Kidney capillary endothelial cell (primary cell): ENCODE measurements at places on chromosomes 12 and 14.

DNA sequence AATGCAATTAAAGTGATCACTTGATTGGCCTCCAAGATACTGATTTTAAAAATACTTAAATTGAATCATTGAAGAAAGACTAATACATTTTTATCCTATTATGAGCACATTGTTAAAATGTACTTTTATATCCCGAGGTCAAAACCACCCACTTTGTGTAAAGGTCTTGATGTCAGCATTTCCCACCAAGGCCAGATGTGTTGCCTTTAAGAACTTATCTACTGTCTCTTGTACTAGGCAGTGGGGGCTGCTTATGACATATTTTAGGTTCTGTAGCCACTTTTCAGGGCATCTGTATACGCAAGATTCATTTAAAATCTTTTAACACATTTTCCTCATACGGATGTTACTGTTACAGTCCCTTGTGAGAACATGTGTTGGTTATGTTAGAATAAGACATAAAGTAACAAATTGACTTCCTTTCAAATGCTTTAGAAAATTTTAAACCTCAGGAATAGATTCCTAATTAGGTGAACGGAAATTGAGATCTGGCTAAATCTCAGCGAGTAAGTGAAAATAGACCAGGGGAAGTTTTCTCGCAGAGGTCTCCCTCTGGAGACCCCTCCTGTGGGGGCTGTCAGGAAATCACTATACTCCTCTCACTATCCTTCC, 456.2 kb downstream of the ADAMTS20 start:
- DNase-seq = no peak

DNA sequence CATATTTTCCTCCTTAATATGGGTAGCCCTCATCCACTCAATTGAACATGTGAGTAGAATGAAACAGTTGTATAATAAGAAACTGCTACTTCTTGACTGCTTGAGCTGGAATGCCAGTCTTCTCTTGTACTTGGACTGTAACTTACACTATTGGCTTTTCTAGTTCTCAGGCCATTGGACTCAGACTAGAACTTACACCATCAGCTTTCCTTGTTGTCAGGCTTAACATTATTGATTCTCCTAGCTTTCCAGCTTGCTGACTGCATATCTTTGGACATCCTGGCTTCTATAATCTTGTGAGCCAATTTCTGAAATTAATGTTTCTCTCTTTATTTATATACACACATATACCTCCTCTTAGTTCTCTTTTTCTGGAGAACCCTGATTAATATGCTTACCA, 24.8 kb downstream of the CCDC91 start:
- no peak for DNase-seq

GRCh38 chr12:68370006-68370590, 37.9 kb upstream of the MDM1 start:
- DNase-seq = no peak

DNA sequence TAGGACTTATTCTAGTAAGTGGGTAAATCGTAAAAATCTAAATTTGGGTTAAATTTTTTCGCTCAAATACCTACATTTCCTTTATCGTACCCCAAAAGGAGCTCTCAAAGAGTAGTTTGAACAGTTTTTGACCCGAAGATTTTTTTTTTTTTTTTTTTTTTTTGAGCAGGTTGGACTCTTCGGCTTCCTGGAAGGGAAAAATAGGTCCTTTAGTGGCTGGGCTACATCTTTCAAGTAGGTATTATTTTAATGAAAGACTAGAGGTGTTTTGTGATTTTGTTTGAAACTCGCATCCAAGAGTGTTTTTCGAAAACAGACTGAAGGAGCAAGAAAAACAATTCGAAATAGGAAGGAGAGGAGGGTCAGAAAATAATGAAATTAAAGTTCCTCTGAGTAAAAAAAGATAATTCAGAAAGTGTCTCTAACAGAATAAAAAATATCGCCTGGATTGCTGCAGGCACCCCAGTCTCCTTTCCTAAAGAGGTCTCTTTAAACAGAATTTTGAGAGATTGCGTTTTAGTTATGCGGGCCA, 6.0 kb downstream of the CDKN1B start:
- DNase-seq = peak; percentile 38

DNA sequence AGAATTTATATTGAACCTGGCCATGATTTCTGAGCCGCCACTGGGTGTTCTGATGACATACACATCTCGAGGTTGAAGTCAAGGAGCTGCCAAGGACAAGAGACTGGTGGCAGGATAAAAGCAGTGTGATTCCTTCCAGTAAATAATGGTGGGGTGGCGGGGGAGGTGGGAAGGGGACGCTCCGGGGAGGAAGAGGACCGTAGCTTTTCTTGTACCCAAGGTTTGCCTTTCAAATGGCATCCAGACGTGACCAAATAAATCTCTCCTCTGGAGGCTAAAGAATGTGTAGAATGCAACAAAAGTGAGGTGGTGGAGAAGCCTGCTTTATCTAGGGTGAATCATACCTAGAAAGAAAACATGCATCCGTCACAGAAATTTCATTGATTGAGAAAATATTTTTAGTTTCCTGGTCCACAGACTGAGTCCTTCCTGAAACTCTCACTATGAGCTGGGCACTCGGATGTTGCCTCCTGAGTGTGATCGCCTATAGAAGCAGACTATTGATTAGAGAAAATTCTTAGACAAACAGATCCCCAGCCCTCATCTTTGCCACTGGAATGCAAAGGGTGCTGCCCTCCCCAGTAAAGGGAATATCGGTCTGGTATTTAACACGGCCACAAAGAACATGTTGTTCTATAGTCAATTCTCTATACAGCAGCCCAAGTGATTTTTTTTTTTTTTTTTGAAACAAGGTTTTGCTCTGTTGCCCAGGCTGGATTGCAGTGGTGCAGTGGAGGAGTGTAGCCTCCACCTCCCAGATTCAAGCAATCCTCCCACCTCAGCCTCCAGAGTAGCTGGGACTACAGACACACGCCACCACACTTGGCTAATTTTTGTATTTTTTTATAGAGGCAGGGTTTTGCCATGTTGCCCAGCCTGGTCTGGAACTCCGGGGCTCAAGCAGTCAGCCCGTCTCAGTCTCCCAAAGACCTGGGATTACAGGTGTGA, 112.1 kb downstream of the DPF3 start:
- peak; percentile 45 for DNase-seq

DNA sequence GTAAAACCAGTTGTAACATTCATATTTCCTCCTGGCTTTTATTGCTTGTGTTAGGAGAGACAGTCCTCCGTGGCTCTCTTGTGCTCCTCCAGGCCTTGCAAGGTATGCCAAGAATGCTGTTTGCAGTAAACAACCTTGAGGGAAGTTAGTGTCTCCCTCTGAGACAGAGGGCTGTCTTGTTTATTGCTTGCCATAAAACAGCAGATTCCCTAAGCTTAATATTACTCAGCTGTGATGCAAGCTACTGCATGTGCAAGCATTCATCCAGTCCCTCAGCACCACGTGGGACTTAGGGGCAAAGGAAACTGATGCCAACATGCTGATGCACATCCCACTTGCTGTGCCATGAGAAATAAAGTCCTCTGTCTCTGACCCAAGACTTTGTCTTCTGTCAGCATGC, 6.6 kb downstream of the POMT2 start:
- peak; percentile 46 for DNase-seq

DNA sequence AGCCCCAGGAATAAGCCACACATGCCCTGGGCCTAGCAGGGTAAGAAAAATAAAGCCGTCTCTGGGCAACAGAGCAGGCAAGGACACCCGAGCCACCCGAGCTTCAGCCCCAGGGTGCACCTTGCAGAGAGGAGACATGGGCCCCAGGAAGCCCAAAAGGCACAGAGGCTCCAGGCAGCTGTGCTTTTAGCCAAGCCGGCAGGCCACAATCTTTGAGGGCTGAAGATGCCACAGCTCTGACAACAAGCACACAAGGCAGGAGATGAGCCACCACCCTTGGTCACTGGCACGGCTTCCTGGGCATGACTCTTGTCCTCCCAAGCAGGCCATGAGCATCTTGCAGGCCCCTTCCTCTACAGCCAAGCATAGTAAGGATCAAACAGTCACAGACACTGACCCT, 86.3 kb downstream of the ITPK1 start:
- DNase-seq = no peak

DNA sequence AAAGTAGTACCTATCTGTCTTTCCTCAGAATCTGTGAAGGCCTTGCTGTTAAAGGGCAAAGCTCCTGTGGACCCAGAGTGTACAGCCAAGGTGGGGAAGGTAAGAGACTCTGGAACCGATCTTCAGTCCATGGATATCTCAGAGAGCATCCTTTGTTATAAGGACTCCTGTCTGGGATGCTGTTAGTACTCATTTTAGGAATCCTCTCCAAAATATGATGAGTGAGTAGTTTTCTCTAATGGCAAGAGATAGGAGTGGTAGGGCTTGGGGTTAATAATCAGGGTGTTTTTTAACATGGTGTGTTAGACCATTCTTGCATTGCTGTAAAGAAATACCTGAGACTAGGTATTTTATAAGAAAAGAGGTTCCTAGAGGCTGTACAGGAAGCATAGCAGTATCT, 1.9 kb downstream of the PARP2 start:
- no peak for DNase-seq

GRCh38 chr12:98325003-98325402, 190.4 kb upstream of the TMPO start:
- no peak for DNase-seq

GRCh38 chr14:51202914-51203665, 37.0 kb upstream of the TMX1 start:
- DNase-seq = no peak

- DNase-seq = no peak
Measured at GRCh38 chr12:97764700-97765099, 302.1 kb downstream of the RMST start.

DNA sequence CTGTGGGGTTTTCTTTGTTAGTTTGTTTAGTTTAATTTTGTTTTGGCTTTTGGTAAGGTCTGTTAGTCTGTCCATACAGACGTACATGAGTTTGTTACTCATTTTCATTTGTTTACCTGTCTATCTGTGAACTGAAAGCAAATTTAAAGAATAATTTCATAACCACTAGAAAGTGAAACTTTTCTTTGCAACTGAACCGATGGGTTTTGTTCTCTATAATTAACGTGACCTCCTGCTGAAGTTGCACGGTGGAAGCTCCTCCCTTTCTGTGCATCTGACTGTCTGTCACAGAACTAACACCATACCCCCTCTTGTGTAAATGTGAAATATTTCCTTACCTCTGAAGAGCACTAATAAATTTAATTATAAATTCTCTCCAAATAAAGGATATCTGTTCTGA, 595.5 kb downstream of the GALC start:
- DNase-seq = no peak

DNA sequence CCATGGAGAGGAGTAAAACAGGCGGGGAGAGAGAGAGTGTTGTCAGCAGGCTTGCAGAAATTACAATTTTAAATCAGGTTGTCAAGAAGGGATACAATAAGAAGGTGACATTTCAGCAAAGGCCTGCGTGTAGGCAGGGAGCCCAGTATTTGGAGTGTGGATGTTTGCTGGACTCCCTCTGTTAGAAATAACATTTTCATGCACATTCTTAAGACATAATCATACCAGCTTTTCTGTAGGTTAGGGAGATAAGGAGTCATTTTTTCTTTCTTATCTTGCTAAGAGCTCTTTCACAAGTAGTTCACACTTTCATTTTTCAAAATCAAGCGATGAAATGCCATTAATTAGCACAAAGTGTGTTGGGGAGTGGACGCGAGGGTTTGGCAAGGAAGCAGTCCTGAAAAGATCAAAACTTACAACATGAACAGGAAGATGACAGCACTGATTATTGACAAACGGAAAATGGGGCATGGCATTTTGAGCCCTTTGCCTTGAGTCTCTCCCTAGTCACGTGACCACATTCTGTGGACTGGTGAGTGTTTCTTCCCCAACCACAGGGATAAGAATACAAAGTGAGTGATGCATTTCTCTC, 160.2 kb downstream of the DAD1 start:
- DNase-seq = peak; percentile 36

GRCh38 chr12:75864161-75864560, 167.4 kb downstream of the PHLDA1 start:
- no peak for DNase-seq

- DNase-seq = no peak
Measured at GRCh38 chr12:66493819-66494218, 185.1 kb downstream of the GRIP1 start.

DNA sequence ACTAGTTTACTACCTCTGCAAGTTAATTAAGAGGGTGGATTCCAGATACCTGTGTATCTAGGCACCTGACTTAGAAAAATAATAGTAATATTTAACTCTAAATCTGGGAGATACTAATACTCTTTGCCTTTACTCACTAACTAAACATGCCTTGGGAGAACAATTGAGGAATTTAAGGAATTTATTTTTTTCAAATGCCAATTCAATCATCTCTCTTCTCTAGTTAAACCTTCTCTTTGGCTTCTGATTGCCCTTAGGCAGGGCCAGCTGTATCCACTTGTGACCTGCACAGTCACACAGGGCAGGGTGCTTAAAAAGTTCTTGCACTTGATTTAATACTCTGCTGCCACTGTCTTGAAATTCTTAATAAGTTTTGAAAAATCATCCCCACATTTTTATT, 142.4 kb downstream of the PLCZ1 start:
- DNase-seq = no peak

DNA sequence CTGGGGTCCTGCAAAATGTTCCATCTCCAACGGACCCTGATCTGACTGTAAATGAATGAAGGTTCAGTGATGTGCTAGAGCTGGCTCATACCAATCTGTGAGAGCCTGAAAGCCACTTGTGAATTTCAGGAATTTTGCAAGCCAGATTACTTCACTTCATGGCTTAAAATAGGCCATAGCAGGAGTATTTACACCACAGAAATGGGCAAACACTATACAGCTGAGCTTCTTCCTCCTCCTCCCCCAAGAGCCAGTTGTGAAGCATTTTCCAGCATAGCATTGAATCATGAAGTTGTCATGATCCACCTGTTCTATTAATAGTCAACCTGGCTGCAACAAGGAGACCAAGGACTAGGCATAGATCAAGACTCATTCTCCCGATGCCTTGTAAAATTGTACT, 141.3 kb upstream of the RASSF8 start:
- DNase-seq = no peak

DNA sequence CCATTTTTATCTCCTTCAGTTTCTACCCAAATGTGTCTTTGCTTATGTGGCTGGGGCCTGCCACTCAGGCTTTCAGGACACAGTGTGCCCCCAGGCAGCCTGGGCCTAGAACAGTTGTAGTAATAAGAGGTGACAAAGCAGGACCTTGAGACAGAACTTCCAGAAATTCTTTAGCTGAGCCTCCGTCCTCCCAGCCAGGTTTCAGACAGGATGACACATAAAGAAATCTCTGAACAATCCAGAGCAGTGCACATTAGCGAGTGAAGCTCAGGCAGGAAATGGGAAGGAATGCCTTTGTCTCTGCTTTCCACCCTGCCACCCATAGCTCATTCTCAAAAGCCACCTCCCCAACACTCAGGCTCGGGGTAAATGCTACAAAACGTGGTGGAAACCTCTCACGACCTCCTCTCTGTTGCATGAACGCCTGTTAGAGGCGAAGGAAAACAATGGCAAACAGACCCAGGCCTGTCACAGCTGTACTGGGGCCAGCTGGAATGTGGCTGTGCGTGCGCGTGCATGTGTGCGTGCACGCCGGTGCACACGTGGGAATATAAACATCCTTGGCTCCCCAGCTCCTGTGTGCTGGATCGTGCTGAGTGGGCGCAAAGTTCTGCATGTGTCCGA, 286.7 kb downstream of the ZFP36L1 start:
- peak; percentile 90 for DNase-seq
